ENCODE measurements at places on chromosomes 5 and 9.

DNA sequence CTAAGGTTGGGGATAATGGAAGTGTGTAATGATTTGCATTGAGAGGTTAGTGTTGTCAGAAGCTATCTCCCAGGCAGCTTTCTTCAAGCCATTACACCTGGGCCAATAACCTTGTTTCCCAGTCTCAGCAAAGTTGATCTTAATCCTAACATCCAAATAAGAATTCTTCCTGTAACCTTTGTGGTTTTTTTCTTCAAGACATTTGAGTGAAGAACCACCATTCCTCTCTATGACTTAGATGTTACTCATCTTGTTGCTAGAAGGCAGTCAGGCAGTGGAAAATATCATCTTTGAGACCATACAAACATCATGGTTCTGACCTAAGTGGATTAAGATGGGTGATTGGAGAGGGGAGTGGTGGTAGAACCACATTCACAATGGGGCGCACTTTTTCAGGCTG, 103.5 kb downstream of the NDUFAF2 start:
- no peak for DNase-seq

- DNase-seq, result no peak
Measured at GRCh38 chr5:28917631-28918030, 1879.2 kb upstream of the CDH9 start.

DNA sequence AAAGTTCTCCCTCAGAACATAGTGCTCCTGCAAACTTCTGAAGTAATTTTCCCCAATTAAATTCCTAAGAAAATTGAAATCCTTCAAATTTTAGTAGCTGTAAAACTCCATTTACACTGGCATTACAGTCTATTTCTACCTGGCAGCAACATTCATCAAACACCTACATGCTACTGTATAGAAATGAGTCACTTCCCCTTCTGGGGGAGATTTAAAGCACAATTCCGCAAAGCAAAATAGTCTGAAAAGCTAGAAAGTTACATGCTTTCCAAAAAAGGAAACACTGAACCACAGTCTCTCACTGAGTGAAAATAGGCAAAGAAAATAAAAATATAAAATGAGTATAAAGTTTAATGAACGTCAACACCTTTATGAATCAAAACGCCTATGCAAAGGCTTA, 43.3 kb downstream of the MCTP1 start:
- DNase-seq, result peak; percentile 29

DNA sequence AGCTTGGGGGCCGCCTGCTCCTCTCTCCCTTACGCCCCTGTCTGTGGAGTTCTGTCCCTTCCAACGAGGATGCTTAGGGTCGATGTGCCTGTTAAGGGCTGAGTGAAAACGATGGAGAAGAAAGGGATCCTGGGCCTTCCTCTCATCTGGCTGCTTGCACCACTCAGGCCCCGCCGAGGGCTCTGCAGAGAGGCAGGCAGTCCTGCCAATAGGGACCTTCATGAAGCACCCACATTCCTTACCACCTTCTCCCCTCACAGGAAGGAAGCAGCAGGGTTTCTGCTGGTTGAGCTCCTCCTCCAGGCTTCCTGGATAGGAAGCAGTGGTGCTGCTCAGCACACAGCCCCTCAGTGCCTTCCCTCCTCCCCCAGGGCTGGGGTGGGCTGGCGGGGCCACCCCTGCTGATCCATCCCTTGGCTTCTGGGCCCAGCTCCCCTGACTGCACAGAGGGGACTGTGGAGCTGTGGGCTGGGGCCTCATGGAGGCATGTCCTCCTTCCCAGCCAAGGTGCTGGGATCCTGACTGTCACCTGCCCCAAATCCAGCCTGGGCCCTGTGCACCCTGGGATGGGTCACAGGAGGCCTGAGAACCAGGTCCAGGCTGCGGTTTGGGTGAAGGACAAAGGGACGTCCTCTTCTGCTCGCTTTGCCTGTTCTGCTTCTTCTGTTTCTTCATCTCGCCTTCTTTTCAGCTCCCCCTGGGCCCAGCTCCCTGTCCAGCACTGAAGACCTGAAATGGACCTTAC, 50.5 kb downstream of the AHRR start:
- peak; percentile 27 for DNase-seq

DNA sequence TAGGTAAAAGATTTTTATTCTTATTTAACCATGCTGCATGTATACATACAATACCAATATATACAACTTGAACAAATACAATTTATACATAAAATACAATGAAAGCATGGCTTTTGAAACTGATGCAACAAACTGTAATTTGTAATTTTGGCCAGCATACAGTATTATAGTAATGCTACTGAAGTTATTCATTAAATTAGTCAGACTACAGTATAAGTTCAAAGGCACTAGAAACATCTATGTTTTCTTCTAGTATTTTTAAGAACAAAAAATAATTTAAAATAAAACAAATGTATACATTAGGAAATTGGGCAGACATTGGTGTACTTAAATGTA, 18.8 kb downstream of the IL4 start:
- no peak for DNase-seq
